ENCODE measurements at places on chromosomes 5 and 9.

DNA sequence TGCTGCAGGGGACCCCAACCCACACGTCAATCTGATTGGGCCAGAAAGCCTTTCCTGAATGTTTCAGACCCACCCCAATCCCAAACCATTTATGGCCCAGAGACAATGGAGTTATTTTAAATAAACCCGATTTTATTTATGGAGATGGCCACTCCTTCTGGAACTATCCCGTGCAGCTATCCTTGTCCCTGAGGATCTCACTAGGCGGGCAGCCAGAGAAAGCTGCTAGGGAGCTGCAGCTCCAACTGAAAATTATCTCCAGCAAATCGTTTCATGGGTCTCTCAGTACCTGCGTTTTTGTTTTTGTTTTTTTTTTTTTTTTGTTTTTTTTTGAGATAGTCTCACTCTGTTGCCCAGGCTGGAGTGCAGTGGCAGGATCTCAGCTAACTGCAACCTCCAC is 23.0 kb downstream of the C1QTNF2 start:
- no peak for DNase-seq

DNA sequence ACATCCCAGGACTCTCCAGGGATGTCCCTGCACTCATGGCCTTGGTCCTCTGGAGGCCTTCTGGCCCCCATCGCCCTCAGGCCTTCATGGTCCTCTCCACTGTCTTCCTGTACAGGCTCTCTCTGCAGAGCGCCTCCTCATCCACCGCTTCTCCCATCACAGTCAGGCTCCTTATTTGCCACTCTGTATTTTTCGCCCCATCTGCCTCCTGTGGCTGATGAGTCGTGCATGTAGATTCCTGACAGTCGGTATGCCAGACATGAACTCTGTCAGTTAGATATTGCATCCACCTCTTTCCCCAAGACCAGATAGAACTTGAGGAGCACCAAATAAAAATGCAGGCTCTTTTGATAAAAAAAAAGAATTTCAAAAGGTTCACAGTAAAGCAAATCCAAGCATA is 362.8 kb downstream of the IRX1 start:
- no peak for DNase-seq

DNA sequence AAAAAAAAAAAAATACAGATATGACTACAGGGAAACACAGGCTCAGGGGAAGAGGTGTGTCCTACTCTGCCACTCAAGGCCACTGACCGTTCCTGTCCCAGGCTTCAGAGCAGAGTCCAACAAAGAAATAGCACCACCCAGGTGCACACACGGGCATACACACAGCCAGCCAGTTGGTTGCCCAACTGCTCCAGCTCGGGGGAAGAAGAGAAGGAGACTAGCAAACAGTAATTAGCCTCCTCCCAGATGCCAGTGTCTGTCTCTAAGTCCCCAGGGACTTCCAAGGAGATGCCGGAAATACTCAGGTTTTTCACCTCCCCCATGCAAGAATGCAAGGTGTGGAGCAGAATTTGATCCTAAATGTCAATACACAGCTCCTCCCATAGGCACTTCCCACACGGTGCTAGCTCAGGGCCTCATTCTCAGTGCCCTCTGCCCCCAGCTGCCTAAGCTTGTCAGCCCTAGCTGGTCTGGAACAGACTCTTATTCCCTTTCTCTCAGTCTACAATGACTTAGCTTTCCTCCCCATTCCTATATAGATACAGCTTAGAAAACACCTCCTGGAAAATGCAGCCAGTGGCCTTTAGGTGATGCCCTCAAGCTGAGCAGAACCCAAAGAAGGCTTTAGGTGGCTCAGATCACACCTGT is 1.7 kb downstream of the MYORG start:
- DNase-seq: no peak

GRCh38 chr9:73118286-73118685 is 33.4 kb upstream of the ANXA1 start:
- DNase-seq: no peak

GRCh38 chr9:90871327-90871935 is 69.8 kb downstream of the SYK start:
- DNase-seq: no peak

DNA sequence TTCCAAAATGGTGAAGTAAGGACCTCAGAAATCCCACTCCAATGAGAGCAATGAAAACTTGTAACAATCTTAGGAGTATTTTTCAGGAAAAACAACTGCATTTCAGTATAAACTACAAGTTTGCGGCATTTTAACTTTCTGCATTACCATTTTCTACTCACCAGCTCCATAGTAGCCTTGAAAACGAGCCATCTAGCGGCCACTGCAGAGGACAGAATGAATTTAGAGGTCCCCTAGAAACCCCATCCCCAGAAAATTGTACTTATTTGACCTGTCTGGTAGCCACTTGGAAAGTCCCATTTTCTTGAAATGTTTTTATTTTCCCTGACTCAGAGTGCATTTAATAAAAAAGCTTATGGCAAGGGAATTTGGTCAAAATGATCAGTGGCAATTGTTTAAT is 205.4 kb upstream of the ITGA1 start:
- no peak for DNase-seq

All from 8988T (cell line).